ENCODE measurements at places on chromosomes 6 and 20.

GRCh38 chr6:42498473-42499128, 46.9 kb upstream of the TRERF1 start:
- DNase-seq = no peak

DNA sequence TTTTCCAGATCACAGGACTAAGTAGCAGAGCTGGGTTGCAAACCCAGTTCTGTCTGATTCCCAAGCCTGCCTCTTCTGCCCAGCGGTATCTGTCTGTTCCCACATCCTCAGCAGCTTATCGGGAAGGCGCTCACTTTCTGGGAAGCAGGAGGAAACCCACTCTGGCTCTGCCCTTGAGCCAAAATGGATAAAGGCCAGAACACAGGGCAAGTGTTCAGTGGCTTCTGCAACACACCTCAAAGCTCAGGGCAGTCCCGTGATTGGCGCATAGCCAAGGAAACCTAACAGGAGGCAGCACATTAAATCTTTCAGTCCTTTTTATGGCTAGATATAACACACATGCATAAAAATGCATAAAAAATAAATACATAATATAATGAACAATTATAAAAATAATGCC, 262.2 kb downstream of the NRN1 start:
- no peak for DNase-seq

GRCh38 chr20:43988451-43988850, 73.8 kb downstream of the TOX2 start:
- no peak for DNase-seq

DNA sequence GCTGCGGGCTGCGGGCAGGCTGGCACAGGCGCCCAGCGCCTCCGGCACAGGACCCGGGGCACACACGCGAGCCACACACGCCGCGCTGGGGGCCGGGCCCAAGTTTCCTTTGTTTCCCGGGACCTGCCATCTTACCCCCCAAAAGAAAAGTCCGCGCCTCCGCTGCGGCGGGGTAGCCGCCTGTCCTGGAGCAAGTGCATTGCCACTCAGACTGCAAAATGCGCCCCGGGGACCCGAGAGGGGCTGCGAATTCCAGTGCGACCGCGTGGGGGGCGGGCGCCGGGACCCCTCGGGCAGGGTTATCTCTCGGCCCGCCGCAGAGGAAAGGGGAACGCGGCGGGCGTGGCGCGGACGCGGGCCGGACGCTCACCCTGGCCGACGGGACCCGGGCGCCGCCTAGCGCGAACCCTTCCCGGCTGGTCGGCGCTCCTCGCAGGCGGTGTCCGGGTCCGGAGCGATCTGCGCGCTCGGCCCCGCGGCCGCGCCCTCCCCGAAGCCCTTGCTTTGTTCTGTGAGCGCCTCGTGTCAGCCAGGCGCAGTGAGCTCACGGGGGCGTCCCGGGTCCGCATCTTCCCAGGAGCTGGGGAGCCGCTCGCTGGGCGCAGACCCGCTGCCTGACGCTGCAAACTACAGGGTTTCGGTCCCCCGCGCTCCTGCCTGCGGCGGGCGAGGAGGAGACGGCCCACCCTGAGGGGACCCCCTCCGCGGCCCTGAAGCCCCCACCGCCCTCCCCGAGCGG, 639 bp upstream of the CD24 start:
- peak; percentile 15 for DNase-seq

DNA sequence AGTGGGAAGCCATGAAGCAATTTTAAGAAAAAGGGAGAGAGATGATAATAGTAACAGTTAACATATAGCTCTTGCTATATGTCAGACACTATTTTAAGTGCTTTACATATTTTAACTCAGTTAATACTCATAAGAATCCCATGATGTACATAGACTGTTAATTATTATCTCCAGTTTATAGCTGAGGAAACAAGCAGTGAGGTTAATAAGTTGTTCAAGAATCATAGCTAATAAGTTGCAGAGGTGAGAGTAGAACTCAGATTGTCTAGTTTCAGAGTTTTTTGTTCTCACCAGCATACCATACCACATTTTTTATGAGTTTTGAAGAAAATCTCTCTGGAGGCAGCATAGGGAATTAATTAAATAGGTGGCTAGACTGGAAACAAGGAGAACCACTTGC, 144.6 kb upstream of the MMS22L start:
- no peak for DNase-seq

DNA sequence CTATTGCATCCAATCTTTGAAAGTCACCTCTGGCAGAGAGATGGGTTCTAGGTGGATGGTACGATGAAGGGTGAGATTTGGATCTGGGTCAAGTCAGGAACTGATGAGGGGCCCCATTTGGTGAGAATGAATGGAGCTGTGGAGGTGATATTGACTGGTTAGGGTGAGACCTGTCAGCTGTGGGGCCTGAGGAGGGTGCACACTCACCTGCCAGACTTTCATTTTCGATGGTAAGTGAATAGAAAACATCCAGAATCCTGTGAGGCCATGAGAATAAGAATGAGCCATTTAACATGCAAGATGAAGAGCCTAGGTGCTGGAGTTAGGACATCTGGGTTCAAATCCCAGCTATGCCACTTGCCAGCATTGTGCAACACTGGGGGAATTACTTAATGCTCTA, 6.8 kb downstream of the SUN5 start:
- DNase-seq = no peak

GRCh38 chr6:111157412-111157811, 70.1 kb downstream of the SLC16A10 start:
- no peak for DNase-seq

GRCh38 chr6:34592208-34592952, 36.3 kb upstream of the SPDEF start:
- DNase-seq = no peak

- peak; percentile 57 for DNase-seq
These were observed 233.5 kb upstream of the QKI start for GRCh38 chr6:163180874-163181541.

DNA sequence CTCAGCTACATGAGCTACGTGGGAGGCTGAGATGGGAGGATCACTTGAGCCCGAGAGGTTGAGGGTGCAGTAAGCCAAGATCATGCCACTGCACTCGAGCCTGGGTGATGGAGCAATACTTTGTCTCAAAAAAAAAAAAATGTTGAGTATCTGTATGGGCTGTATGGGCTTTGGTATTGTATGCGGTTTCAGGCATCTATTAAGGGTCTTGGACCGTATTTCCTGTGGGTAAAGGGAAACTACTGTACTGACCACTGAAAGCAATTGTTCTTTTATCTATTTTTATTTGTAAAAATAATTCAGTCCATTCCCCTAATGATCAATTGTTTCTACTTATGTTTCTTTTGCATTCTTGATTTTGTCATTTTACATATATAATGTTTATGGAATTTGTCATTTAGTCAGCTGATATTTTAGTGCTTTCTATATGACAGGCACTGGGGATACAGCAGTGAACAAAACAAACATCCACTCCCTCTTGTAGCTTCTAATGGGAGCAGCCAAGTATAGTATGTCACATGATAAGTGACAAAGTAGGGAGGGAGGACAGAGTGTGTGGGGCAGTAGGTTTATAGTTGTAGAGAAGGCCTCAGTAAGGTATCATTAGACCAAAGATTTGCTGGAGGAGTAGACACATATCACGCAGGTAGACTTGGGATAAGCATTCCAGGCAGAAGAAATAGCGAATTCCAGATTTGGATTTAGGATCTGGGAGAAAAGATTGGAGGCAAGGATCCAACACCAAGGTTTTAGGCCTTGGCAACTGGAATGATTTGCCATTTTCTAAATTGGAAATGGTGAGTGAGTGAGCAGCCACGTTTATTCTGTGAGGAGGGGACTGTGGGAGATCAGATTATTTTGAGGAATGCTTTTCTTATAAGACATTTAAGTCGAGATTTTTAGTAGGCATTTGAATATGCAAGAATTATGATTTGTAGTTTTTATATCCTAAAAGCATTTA, 6.0 kb downstream of the PCMT1 start:
- DNase-seq = no peak

GRCh38 chr6:104754788-104755409, 104.8 kb downstream of the HACE1 start:
- DNase-seq = no peak

DNA sequence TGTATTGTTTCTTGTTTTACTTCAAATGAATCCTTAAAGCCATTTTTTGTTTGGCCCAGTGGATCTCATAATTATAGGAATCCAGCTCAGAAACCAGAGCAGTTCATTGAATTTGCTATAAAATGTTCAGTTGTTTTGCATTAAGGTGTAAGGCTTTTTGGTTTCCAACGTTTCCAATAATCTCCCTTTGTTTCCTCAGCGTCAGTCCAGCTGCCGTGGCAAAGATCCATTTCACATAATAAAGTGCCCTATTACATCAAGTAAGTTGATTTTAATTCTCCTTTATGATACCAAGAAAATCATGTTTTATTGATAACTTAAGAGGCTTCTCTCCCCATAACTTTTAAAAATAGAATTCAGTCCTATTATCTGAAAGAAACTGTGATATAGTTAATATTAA, 472.6 kb downstream of the UTRN start:
- no peak for DNase-seq

GRCh38 chr6:108559884-108560462, 744 bp upstream of the FOXO3 start:
- no peak for DNase-seq

DNA sequence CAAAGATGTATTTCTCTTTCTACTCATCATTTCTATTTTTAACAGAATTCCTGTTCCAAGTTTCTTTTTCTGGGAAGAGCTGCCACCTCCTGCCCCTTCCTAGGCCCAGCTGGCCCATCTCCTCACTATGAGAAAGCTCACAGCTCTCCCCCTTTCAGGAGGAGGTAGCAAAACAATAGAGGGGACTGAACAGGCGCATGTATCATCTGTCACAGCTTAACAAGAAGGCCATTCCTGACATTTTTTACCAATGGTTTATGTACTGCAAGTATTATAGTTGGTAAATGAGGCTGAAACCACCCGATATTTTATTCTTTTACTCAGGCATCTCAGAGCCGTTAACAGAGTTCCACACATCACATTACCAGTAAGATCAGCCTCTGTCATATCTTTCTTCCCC, 103.7 kb upstream of the MTHFD1L start:
- no peak for DNase-seq

DNA sequence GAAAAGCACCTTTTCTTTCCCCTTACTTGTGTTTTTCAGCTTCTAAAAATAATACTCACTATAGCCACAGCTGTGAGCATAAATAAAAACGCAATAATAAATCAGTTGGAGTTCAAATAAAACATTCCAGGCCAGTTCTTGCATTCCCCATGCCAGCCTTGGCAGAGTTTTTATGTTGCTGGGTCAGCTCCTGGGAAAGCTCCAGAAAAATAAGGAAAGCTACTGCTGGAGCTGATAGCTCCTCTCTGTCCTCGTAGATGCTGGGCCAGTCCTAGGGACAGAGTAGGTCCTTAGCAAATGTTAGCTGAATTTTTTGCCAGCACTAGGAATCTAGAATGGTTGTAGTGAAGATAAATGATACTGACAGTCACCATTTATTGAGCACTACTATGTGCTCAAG, 389.0 kb upstream of the SYNCRIP start:
- no peak for DNase-seq

- peak; percentile 29 for DNase-seq
These were observed 38.5 kb upstream of the OGFRL1 start for GRCh38 chr6:71250099-71250602.

- no peak for DNase-seq
These were observed 316.4 kb downstream of the RNF144B start for GRCh38 chr6:18703546-18703945.

DNA sequence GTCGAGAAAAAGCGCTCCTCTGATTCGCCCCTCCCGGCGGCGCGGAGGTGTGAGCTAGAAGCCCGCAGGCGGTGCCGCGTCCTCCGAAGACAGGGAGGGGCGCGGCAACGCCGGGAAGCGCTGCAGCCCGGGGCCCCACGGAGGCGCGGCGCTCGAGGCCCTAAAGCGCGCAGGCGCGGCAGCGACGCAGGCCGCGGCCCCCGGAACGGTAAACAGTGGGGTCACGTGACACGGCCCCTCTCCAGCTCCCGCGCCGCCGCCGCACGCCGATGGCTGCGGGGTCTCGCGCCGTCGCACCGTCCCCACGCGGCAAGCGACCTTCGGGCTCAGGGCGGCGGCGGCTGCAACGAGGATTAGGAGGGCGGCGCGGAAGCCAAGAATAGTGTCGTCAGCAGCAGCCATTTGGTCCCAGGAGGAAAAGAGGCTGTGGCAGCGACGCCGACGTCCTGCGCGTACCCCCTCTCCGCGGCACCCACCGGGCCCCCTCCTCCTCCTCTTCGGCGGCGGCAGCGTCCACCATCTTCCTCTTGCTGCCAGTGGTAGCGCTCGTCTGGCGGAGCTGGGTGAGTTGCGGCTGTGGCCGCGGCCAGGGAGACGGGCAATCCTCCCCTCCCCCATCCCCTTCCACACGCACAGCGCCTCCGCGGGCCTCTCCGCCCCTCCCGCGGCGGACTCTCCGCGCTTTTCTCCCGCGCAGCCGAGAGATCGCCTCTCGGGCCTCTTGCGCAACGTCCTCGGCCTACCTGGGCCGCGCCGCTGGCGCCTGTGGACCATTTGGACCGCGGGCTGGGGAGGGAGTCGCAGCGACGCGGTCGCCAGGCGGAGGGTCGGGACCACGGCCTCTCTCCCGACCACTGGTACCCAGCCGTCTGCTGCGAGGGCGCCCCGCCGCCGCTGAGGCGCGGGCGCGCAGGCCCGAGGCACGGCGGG, at the start of gene PHF3:
PHF3 (plus strand) TSS at position 215 of the 930 bp plus-strand sequence. CDS start 10,750 bp downstream, outside the sequence.
- DNase-seq = peak; percentile 91

DNA sequence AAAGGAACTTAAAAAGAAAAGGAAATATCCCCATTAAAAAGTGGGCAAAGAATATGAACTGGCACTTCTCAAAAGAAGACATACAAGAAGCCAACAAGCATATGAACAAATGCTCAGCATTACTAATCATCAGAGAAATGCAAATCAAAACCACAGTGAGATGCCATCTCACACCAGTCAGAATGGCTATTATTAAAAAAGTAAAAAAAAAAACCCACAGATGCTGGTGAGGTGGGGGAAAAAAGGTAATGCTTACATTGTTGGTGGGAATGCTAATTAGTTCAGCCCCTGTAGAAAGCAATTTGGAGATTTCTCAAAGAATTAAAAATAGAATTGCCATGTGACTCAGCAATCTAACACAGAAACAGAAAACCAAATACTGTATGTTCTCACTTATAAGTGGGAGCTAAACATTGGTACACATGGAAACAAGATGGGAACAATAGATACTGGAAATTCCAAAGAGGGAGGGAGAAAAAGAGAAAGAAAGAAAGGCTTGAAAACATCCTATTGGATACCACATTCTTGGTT, 437.1 kb downstream of the GRIK2 start:
- DNase-seq = no peak

GRCh38 chr20:9444921-9445320, 69.5 kb upstream of the LAMP5 start:
- no peak for DNase-seq

GRCh38 chr6:6645261-6645917, 56.9 kb downstream of the LY86 start:
- no peak for DNase-seq
